ENCODE measurements at places on chromosomes 11 and 22. TPM values are rescaled to one million over a fixed set of nuclear protein-coding genes. Genes with fewer than 3 reads are reported as not detected.

The KRTAP5-9 gene
- total RNA-seq = not detected

The TMEM191B gene
- total RNA-seq = 1.2 TPM

The TMEM134 gene
- 40.7 TPM for total RNA-seq

The GAB4 gene
- total RNA-seq = not detected

The ZBTB16 gene
- total RNA-seq = 207 TPM

The TRIM51 gene
- total RNA-seq = not detected

The DSCAML1 gene
- 25.1 TPM for total RNA-seq

All from dorsolateral prefrontal cortex (tissue), 122 donors.